ENCODE measurements at places on chromosomes 12 and 14.

- no peak for DNase-seq
These were observed 1.6 kb upstream of the PPP2R5E start for GRCh38 chr14:63544591-63545299.

- no peak for DNase-seq
These were observed 316.1 kb upstream of the SEL1L start for GRCh38 chr14:81849714-81850113.

DNA sequence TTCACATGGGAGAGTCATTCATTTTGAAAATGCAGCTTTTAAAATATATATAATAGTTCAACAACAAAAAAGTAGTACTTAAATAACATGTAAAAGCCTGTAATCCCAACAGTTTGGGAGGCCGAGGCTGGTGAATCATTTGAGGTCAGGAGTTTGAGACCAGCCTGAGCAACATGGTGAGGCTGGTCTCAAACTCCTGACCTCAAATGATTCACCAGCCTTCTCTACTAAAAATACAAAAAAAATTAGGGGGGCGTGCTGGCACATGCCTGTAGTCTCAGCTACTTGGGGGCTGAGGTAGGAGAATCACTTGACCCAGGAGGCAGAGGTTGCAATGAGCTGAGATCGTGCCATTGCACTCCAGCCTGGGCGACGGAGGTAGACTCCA is 256.3 kb upstream of the RGS6 start:
- DNase-seq = no peak

DNA sequence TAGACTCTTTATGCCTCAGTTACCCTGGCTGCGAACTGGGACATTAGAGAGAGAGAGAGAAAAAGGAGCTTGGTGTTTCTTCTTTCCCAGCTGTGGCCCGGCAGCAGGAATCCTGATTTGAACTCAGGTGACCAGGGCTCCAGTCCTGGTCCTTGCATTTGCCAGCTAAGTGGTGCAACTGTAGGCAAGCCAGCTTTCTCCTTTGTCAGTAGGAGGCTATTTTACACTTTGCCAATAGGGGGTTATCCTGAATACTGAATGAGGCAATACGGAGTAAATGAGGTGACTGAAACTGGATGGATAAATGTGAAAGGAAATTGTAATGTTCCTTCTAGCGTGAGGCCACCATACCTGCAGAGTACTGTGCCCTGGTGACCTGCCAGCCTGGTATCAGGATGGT is 27.8 kb downstream of the KCNA5 start:
- DNase-seq = no peak

- DNase-seq = no peak
These were observed 11.1 kb downstream of the RASSF3 start for GRCh38 chr12:64621257-64621942.

GRCh38 chr12:7444076-7444475 is at the start of gene CD163L1:
TSS of gene CD163L1 (minus strand) at chr12:7444153. CDS start at chr12:7444127, 26 bp downstream.
- no peak for DNase-seq

GRCh38 chr14:87935886-87936285 is 57.1 kb downstream of the GALC start:
- DNase-seq = peak; percentile 64

GRCh38 chr12:109331301-109331952 is 16.3 kb upstream of the MYO1H start:
- DNase-seq = no peak

DNA sequence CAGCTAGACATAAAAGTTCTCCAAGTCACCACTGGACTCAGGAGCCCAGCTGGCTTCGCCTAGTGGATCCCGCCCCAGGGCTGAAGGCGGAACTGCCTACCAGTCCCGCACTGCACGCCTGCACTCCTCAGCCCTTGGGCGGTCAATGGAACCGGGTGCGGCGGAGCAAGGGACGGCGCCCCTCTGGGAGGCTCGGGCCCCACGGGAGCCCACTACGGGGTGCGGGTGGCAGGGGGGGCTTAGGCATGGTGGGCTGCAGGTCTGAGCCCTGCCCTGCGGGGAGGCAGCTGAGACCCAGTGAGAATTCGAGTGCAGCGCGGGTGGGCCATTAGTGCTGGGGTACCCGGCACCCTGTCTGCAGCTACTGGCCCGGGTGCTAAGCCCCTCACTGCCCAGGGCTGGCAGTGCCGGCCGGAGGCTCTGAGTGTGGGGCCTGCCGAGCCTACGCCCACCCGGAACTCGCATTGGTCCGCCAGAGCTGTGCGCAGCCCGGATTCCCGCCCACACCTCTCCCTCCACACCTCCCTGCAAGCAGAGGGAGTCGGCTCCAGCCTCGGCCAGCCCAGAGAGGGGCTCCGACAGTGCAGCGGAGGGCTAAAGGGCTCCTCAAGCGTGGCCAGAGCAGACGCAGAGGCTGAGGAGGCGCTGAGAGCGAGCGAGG is 11.4 kb upstream of the G2E3 start:
- DNase-seq = no peak

GRCh38 chr12:115172521-115172920 is 488.5 kb upstream of the TBX3 start:
- no peak for DNase-seq

GRCh38 chr12:82926630-82927029 is 239.9 kb downstream of the TMTC2 start:
- no peak for DNase-seq

DNA sequence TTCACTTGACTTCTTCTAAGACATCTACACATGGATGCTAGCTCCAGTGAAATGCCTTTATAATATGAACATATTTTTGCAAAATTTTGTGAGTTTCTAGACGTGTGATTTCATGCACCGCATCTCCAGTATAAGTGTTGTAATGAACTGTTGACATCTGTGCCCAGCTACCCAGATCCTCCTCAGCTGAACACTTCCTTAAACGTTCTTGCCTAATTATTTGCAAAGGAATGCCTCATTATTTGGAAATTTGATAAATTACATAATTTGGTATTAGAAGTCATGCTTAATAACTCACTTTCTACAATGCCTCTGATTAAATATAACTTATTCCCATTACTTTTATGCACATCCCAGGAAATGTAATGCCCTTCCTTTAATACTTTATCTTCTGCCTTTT is 14.0 kb downstream of the OR11G2 start:
- DNase-seq = no peak

GRCh38 chr12:49584591-49584990 is 16.6 kb upstream of the MCRS1 start:
- no peak for DNase-seq

Data from NCI-H187 treated with DMSO at 0.1 percent for 48 hours (cell line).